Stimulated activated CD4-positive, alpha-beta T cell treated with anti-CD3 and anti-CD28 coated beads, Interleukin-1b, Interleukin-23, amount 100 ng/mL, for 1 hour (primary cell): ENCODE measurements at places on chromosomes 5 and 9.

DNA sequence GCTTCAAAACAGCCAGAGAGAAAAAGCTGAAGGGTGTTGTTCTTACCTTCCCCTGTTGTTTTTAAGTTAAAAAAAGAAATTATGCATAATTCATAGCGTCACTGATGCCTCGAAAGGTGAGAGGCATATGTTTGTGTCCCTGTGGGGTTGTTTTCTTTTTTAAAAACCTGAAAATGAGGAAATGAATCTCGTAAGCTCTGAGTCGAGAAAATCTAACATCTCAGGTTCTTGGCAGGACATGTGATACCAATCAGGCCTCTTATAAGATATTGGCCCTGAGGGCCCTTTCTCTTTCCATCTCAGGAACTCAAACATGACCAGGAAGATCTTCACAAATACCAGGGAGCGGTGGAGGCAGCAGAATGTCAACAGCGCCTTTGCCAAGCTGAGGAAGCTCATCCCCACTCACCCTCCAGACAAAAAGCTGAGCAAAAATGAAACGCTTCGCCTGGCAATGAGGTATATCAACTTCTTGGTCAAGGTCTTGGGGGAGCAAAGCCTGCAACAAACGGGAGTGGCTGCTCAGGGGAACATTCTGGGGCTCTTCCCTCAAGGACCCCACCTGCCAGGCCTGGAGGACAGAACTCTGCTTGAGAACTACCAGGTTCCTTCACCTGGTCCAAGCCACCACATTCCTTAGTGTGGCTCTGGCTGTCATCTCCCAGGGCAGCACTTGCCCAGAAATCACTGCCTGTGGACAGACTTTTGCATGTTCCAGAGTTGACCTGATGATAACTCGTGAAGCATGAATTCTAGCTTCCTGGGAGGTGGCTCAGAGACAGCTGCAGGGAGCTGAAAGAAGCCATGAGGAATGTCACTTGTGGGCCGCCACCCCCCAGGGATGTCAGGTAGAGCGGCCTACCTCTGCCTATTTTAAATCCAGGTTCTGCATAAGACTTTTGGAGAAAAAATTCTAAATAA lies at the start of gene TAL2:
Gene TAL2, plus strand, starts transcription at position 274 of the 921 bp plus-strand sequence. Its CDS starts 40 bp downstream, at position 314.
- no peak for DNase-seq

DNA sequence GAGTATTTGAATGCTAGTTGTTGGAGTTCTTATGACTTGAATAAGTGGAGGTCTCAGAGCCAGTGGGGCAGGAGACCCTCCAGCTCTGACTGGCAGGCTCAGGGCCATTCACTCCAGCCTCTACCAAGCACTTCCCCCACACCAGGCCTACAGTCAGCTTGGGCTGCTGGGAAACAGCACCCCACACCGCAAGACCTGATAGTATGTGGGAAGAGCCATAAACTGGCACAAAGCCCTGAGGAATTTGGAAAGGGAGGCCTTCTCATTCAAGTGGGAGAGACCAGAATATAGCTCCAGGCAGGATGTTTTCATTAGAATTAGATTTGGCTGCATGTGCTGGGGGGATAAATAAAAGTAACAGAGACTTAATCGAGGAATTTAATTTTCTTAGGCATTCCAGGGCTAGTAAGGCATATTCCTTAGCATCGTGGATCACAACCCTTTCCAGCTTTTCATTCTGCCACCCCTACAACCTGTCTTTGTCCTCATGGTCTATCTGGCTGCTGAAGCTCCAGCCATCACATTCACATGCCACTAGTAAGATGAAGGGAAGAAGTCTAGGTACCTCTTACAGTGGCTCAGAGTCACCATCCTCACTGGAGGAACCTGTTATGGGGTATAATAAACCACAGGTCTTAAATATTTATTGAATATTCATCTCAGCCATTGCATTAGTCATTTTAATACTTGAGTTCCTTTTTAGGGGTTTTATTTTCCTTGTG lies 47.5 kb downstream of the TMOD1 start:
- no peak for DNase-seq

GRCh38 chr5:28414619-28415018 lies 1376.2 kb upstream of the CDH9 start:
- DNase-seq: no peak

DNA sequence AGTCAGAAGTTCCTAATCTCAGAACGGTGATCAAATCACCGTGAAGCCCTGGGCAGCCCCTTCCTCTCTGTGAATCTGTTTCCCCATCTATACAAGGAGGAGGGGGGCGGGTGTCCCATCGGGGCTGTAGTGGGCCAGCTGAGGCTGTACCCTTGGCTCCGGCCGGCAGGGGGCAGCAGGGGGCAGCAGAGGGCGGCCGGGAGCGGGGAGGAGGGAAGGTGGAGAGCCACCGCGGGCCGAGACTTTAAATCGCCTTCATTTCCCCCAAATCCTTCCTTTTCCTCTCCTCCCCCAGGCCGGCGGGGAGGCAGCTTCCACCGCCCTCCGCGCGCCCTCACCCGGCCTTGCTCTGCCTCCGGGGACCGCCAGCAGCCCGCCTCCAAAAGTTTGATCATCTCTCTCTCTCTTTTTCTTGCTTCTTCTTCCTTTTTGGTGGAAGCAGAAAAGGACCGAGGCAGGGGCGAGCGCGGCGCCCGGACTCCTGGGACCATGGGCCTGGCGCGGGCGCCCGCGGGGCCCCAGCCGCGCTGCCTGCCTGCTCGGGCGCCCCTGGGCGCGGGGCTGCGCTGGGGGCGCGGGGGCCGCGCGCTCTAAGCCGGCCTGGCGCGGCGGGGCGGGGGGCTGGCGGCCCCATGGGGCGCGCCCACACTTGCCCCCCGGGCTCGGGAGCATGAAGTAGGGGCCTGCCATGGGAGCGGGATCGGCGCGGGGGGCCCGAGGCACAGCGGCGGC lies at the start of gene COL27A1:
Gene COL27A1, plus strand, starts transcription at position 275 of the 732 bp plus-strand sequence. Its CDS starts 414 bp downstream, at position 689.
- DNase-seq: peak; percentile 45

GRCh38 chr9:107810461-107810961 lies 320.9 kb upstream of the KLF4 start:
- no peak for DNase-seq

GRCh38 chr5:122415801-122416120 lies 103.7 kb downstream of the SNCAIP start:
- DNase-seq: no peak

DNA sequence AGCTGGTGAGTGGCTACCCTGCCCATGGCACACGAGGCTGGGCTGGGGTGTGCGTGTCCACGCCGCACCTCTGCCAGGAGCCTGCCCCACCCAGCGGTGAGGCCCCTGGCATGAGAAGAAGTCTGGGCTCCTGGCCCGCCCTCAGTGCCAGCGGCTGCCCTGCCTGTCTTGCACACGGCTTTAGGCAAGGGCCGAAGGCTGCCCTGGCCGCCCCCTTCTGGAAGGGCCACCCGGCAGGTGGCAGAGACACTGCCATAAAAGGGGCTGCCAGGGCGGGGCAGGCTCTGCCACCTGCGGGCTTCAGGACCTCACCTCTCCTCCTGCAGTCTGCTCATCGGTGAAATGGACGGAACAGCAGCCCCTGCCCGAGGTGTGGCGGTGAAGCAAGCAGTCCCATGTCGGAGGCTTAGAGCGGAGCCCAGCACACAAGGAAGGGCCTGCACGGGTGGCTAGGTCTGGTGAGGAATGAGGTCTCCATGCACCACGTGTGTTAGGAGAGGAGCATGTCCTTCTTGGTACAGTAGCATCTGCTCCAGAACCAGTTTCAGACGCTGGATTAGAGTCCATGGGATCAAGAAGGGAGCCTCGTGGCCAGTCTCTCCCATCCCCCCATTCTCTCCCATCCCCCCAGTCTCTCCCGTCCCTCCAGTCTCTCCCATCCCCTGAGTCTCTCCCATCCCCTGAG lies 34.8 kb upstream of the TMEM250 start:
- DNase-seq: no peak

GRCh38 chr9:109424618-109425017 lies 73.5 kb downstream of the PTPN3 start:
- DNase-seq: no peak

DNA sequence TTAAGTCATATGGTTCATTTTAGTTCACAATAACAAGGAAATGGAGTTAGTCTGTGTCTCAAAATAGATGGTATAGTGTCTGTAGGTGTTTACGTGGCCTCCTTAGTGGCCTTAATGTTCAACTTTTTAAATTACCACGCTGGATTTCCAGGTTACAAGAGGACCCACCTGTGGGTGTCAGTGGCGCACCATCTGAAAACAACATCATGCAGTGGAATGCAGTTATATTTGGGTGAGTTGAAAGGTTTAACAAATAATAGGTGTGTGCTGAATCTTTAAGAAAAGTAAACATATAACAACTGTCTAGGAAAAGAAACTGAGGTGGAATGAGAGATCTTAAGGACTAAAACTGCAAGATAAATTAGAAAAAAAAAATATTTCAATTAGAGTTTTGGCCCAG lies 2.9 kb downstream of the UBE2B start:
- no peak for DNase-seq

DNA sequence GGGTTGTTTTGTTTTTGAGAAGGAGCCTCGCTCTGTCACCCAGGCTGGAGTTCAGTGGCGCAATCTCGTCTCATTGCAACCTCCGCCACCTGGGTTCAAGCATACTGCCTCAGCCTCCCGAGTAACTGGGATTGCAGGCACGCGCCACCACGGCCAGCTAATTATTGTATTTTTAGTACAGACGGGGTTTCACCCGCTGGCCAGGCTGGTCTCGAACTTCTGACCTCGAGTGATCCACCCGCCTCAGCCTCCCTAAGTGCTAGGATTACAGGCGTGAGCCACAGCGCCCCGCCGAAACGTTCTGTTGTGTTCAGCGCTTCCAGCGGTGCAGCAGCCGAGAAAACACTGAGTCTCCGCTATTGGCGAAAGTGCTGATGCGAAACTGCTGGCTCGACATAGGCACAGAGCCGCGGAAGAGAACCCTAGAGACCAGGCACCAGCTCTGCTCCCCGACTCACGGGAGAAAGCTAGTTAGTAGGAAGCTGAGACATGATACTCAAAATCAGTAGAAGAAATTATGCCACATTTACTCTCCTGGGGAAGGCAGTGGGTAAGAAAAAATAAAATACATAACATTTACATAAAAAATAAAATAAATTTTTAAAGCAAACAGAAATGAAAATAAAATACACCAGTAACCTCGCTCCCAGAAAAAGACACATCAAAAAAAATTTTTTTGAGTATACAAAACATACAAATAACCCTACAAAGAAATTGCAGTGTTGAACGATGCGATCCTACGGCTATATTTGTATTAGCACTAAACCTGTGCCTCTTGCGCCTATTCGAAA lies 31.6 kb downstream of the ANXA2R start:
- peak; percentile 77 for DNase-seq

DNA sequence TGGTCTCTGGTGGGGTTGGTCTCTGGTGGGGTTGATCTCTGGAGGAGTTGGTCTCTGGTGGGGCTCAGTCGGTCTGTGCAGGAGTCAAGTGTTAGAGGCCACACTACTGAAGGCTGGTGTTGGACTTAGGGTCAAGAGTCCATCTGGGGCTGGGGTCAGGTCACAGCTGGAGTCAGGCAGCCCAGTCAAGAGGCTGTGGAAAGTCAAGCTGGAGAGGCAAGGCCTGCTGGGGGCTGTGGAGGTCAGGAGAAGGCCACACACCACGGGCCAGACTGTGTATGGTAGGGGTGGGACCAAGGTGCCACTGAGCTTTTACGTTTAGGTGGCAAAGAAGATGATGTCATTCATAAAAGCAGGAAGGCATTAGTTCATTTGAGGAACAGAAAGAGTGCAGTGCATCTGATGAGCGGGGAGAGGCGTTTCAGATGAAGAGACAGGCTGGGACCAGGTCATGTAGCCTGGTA lies 16.7 kb upstream of the CD74 start:
- DNase-seq: no peak

GRCh38 chr5:94908889-94909480 lies 290.5 kb downstream of the SLF1 start:
- no peak for DNase-seq

- DNase-seq: no peak
Measured at GRCh38 chr5:61969347-61969746, 336.7 kb upstream of the KIF2A start.

GRCh38 chr9:114382699-114383520 lies 4.9 kb downstream of the AKNA start:
- DNase-seq: peak; percentile 65
